ENCODE measurements at places on chromosomes 7 and 10.

GRCh38 chr7:70782796-70783195 is 349.1 kb upstream of the GALNT17 start:
- no peak for DNase-seq

- no peak for DNase-seq
Observed at GRCh38 chr7:94449151-94449725, 54.5 kb downstream of the COL1A2 start.

DNA sequence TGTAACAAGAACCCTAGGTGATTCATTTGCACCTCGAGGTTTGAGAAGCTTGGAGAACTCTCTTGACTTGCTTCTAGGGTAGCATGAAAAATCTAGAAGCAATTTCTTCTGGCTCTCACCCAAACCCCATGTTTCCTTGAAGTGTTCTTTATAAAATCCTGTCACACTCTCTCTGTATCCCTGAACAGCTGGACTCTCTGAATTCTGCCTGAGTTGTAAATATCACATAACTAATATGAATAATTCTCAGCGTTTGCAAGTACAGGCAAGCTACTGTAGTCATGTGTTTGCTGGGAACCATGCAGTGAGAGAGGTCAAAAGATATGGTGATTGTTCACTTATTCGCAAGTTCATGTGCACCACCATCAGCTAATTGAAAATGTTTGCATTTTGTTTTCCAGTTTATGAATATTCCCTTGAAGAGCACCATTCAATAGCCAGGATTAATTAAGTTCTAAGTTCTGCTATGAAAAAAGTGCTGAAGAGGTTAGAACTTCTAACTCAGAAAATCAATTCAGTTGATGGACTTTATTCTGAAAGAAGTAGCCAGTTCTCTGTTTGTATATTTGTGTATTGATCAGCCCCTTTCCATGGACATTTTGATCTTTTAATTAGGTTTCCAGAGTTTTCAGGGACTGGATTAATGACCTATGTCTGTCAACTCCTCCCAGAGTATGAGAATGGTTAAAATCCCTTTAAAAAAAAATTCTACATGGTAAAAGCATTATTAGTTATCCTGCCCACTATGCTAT is 243.0 kb downstream of the PLXDC2 start:
- no peak for DNase-seq

- no peak for DNase-seq
Observed at GRCh38 chr10:95026461-95026860, 42.8 kb downstream of the CYP2C8 start.

DNA sequence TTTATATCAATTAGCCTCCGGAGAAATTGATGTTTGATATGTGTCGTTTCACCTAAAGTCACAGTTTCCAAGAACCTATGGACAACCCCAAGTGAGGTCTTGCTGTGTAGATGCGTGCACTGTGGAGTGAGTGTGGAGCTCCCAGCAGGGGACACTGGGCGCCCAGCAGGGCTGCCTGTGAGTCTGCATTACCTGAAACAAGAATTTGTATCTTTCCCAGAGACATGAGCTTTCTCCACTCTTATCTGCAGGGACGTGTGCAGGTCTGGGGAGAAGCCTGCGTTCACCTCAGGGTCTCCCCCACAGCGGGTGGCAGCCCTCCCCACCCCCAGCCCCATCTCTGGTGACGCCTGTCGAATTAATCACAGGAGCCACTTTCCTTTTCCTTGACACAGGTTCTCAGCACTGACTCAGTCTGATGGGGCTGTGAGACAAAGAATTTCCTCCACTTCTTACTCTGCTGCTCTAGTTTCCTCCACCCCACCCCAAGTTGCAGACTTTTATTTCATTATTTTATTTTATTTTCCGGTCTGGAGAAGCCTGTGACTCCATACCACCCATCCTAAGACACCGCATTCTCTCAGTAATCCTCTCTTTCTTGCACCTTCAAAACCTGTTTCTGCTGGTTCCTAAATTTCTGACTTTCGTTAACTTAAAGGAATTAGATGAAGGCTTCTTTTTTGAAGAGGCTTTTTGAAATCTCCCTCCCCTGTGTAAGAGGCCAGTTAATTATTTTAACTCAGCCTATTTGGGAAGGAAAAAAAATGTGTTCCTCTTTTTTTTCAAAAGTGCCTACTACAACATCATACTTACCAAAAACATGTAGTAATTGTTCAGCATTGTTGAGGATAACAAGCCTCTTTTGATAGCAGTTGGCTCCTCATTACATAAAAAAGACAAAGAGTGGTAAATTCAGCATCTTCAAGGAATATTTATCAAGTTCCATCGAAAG is 17.0 kb upstream of the INSIG1 start:
- DNase-seq, result no peak

GRCh38 chr7:110142939-110143526 is 947.9 kb upstream of the LRRN3 start:
- DNase-seq, result no peak

DNA sequence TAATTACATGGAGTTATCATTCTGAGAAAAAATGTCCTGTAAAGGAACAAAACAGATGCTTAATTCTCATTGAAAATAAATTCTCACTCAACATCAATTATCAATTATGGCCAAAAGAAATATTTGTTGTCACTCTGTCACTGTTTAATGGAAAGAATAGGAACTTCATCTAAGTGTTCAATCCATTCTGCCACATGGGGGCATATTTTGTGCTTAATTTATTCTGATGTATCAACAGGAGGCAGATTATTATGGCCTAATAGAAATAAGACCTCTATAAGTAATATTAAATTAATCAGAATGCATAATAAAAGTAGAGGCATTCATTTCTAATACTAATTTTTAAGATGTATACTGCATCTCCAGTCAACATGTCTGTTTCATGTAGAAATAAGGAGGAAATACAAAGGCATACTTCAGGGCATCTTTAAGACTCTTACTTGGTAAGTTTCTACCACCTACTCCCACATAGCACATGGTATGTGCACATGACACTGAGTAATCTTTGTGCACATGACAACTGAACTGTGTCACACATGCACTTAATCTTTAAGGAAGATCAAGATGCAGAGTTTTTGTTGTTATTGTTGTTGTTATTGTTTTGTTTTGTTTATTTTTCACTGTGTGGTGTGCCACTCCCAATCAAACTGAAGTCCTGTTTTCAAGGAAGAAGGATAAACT is 420.4 kb upstream of the SEMA3A start:
- no peak for DNase-seq

GRCh38 chr7:46681865-46682503 is 760.9 kb upstream of the IGFBP3 start:
- DNase-seq, result no peak

DNA sequence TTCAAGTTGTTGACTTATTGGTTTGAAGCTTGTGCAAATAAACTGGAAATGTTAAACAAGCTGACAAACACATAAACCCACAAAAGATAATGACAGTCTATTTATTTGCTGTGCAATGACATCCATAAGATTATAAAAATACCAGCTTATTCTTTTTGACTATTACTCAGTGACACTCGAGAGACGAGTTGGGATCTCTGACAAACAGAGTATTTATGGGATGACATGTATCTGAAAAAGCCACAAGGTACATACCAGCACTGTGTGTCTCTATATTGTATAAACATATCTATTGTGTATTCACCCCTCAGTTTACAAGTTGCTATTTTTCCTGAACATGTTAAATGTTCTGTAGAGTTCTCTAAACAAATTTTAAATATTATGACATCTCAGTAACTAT is 88.9 kb downstream of the CHRM2 start:
- no peak for DNase-seq

DNA sequence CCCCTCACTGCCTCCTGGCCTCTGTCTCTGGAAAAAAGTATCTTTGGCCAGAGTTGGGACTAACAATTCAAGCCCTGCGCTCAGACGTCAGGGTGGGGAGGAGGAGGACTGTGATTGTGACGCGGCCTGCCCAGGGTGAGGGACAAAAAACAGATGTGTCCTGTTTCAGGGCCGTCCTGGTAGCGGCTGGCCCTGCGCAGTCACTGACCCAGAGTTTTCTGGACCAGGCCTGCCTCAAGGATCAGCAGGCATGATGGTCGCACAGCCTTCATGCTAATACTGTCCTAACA is 110.1 kb downstream of the CYTH3 start:
- DNase-seq, result no peak

DNA sequence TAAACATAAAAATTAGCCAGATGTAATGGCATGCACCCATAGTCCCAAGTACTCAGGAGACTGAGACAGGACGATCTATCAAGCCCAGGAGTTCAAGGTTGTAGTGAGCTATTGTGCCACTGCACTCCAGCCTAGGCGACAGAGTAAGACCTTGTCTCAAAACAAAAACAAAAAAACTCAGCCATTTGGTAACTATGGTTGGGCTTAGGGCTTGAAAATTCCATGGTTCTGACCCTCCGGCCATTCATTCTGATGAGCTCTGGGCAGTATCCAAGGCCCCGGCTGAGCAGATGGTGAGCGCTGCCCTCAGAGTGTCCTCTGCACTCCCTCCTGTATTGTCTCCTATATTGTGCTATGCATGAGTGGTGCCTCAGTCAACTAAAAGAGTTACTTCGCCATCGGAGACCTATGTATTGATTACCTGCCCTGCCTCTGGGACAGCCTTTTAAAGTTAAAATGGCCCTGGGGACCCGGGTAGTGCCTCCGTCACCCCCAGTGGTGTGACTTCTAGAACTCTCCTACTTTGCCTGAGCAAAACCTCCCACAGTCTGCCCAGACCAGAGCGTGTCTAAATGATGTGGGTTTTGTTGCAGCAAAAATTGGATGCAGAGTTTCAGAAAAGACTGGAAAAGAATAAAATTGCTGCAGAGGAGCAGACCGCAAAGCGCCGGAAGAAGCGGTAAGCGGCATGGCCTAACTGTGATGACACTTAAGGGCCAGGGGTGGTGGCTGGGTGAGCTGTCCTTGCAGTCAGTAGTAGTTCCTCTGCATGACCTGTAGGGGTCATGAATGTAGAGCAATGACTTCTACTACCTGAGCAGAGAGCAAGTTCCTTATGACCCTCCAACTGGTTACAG is 8.1 kb downstream of the PRKRIP1 start:
- DNase-seq, result peak; percentile 28
